ENCODE measurements at places on chromosomes 7 and 10.

GRCh38 chr7:325051-325798 lies 35.3 kb downstream of the FOXL3 start:
- no peak for DNase-seq

DNA sequence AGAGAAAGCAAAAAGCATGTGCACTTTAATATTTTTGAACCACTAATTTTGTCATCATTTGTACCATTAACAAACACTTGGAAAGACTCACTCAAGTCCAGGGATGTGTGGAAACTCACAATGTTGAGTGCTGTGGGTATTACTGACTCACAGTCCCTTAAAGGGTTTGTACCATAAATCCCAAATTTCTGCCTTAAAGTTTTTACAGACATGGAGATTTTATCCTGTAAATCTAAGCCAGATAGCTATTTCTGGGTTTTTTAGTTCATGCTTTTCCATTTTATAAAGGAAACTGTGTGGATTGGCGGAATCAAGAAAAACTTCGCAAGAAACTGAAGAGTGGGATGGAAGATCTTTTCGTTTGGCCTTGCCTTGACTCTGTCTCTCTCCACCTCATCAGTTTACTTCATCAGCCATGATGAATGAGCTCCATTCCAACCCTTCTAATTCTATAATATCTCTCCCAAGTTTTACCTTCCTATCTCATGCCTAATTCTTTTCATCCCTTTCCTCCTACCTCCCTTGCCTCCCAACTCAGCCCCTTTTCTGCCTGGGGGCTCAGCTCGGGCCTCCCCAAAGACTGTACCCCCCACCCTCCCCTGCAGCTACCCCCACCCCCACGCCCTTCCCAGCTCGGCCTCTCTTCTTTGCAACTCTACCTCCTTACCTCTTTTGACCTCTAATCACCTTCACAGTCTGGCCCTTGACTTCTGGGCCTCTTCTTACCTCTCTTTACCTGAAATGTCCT lies 218.5 kb upstream of the MKLN1 start:
- no peak for DNase-seq

- DNase-seq: no peak
Observed at GRCh38 chr7:14065286-14065685, 75.8 kb upstream of the ETV1 start.

DNA sequence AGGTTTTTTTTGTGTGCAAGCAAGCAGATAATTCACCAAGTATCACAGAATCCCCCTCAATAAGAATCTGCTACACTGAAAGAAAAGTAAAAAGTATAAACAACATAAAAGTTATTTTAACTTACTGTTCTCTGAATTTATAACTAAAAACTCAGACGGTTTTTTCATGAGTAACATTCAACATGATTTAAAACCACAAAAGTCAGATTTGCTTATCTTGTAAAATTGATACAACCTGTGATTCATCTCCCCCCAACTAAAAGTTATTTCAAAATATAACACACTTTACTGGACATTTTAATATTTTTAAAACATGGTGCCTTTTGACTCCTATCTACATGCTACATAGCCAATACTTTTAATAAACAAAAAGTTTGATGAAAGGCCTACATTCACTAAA lies 32.8 kb downstream of the TSPAN12 start:
- DNase-seq: no peak

DNA sequence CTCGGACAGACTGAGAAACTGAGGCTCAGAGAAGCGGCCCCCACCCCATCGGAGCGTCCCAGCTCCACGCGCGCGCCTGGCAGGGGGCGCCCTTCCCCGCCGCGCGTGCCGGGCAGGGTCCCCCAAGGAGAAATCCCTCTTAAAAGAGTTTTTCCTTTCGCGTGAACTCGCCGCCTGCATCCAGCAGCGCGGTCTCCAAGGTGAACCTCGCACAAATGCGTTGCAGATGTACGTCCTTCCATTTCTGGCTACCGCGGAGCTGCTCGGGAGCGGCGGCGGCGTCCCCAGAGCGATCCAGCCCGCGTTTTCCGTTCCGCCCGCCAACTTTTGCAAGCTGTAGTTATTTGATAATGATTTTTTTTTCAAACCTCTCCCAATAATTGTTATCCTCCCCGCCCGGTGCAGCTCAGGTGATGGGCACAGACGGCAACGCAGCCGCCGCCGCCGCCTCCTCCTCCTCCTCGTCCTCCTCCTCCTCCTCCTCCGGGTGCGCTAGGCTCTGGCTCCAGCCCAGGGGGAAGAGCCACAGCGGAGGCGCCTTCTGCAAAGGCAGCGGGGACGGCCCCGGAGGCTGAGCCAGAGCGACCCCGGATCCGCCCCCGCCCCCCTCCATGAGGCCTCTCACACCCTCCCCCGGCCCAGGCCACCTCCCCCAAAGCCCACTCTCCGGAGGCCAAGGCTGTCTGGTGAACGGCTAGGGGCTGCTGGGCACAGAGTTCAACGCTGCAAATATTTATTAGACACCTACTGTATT lies 74.0 kb upstream of the CUX1 start:
- peak; percentile 41 for DNase-seq

DNA sequence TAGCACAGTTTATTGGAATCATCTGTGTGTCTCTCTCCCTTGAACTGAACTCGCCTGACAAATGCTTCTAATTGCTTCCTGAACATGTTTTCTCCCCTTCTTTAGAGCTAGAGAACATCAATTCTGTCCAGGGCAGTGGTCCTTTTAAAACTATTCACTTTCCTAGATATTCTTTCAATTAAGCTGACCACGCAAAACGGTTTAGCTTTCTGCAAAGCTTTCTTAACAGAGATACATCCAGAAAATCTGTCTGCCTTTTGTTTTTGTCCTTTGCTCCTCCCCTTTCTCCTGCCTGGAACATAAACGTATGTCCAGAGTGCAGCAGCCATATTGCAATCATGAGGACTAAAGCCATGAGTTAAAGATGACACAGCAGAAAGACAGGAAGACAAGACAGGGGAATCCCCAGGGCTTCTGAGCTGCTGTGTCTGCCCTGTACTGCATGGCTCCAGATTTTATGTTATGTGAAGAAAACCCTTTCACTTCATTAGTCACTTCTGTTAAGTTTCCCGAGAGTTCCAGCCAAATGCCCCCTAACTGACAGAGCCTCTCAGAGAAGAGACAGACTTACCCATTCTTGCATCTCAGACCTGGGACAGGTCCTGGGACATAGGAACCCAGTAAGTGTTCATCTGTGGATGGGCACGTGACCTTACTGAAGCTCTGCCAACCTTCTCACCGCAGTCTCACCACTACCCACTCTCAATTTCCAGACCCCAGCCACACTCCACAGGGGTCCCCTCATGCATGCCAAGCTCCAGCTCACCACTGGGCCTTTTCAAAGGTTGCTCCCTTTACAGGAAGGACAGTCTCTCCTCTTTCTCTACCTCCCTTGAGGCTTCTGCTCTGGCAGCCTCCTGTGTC lies 35.0 kb upstream of the CPXM2 start:
- DNase-seq: no peak

DNA sequence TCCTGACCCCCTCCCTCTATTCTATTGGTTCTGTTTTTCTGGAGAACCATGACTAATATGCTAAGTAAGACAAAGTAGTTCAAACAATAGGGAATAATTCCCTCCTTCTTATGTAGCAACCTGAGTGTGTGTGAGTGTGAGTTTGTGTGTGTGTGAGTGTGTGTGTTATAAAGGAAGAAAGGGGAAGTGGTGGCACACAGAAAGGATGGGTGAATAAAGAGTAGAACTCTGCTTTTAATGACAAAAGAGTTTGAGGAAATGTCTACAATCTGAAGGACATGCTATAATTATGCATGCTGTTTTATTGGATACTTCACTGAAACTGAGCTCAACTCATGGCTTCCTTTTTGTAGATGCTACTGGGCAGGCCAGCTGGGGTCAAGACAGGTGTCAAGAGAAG lies 489.5 kb downstream of the REEP3 start:
- DNase-seq: no peak

- no peak for DNase-seq
Observed at GRCh38 chr10:85105614-85106255, 777.3 kb downstream of the CCSER2 start.

DNA sequence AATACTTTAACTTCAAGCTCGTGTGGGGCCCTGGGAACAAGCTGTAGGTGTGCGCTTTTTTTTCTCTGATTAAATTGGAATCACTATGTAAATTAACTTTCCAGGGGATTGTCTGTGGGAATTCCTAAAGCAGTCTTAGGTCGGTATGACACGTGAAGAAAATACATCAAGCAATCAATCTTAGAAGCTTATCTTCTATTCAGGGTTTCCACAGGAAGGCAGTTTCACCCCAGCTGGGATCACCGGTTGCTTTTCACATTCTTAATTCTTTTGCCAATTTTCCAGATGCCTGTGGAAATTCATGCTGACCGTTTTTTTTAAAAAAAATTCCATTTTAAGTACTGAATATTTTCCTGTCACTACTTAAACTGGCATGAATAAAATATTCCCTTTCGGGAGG lies 41.9 kb downstream of the CAMK1D start:
- DNase-seq: no peak

GRCh38 chr7:150444674-150445365 lies 5.6 kb upstream of the GIMAP8 start:
- no peak for DNase-seq

GRCh38 chr7:157461573-157462418 lies 125.0 kb downstream of the DNAJB6 start:
- no peak for DNase-seq

- DNase-seq: no peak
Observed at GRCh38 chr10:45006276-45007030, 5.7 kb downstream of the ZNF22 start.

DNA sequence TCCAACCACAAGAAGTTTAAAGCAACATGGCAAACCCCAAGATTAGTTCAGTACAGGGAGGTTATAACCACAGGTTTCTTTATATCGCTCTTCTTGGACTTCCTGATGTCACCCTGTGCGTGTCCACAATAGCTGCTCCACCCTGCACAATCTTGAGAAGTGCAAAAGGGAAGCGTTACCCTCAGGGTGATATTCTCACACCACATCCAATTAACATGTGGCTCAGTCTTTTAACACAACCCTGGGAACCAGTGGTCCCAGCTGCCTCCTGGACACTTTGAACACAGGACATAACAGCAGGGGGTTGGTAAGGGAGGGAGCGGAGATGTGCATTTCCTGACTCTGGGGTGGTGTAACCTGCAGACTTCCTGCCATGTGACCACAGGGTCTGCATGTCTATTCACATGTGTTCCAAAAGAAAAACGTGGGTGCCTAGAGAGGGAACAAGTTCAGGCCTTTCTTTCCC lies 64.6 kb downstream of the GSAP start:
- peak; percentile 18 for DNase-seq

DNA sequence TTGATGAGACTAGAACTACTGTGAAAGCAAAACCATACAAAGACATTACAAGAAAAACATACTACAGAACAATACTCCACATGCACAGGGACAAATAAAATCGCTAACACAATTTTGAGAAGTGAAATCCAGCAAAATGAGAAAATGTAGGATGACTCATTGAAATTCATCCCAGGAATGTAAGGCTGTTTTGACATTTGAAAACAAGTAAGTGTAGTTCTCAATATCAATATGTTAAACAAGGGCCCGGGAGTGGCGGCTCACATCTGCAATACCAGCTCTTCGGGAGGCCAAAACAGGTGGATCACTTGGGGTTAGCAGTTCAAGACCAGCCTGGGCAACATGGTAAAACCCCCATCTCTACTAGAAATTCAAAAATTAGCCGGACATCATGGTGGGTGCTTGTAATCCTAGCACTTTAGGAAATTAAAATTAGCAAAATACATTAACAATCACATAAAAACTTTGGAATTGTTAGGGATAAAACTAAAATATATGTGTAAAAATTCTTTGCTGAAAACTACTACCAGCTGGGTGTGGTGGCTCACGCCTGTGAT lies 113.7 kb upstream of the ADARB2 start:
- DNase-seq: no peak

DNA sequence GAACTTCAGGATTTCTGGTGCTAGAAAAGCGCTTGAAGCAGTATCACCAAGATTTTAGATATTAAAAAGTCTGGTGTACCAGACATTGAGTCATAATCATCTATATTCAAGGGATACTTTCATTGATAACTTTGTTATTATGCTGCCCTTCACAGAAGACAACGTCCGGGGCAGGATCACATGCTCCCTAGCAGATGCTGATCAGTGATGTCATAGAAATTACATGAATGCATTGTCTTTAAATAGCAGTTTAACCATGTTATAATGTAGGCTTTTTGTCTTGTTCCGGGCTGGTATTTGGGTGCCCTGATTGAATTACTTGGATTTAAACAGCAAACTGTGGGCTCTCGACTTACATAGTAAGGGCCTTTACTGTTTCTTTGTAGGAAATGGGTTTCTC lies 54.0 kb downstream of the VWA2 start:
- DNase-seq: no peak

DNA sequence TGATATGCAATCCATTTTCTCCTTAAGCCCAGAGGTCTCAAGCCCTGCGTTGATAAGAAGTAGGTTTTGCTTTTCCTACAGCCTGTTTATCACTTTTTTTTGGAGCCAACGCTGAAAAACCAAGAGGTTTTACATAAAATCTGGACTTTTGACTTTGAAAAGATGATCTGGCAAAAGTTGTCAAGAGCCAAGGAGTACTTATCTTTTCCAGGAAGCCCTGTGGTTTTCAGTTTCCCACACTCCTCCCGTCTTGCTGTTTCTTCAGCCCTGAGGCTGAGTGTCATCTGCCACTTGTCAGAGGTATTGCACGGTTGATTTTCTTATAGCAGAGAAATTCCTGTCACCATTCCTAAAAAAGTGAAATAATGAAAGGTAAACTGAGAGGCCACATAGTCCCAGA lies 108.7 kb downstream of the TYW1 start:
- DNase-seq: no peak

GRCh38 chr7:99829524-99830160 lies 1.8 kb downstream of the CYP3A43 start:
- DNase-seq: no peak

DNA sequence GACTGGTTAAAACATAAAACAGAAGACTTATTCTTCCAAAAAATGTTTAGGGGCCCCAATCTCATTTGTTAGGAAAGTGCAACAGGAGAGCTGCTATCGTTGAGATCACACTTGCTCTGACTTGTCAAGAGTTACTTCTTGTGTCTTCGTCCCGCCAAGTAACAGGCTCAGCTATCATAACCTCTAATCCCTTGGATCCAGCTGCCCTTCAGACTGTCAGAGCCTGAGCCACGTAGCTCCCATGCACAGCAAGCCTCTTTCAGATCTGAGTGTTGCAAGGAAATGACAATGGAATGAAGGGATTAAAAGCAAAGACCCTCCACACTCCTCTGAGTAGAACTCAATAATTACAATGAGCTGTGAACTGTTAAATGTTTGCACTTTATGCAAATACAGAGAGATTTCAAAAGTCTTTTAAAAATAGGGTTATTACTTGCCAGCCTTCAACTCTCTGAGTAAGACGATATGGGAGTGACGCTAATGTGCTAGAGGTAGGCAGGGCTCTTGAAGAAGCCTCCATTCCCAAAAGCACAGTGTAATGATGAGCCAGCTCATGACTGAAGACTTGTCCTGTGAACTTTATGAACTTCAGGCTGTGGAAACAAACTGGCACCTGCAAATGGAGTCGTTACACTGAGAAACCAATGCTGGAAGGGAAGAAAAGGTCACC lies 28.4 kb upstream of the CDK13 start:
- no peak for DNase-seq

DNA sequence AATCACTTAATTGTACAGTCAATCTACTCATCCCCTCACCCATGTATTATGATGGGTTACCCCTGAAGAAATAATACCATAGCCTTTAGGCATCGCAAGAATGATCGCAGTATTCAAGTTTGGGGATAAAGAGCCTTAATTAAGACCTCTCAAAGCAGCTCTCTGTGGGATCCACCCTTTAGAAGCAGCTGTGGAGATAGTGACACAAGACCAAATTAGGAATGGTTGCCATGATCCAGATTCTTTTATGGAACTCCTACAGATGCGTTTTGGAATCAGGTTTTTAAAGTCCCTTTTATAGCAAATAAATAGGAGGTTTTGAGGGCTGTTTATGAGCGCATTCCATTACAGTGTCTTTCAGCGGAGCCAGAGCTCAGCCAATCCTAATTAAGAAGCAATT lies 12.2 kb downstream of the TES start:
- no peak for DNase-seq

Measured in activated T-cell treated with anti-CD3 and anti-CD28 coated beads for 24 hours (primary cell).